Activated CD8-positive, alpha-beta memory T cell treated with anti-CD3 and anti-CD28 coated beads, Interleukin-2, amount 50 U/mL, for 48 hours (primary cell): ENCODE measurements at places on chromosomes 2 and 18.

DNA sequence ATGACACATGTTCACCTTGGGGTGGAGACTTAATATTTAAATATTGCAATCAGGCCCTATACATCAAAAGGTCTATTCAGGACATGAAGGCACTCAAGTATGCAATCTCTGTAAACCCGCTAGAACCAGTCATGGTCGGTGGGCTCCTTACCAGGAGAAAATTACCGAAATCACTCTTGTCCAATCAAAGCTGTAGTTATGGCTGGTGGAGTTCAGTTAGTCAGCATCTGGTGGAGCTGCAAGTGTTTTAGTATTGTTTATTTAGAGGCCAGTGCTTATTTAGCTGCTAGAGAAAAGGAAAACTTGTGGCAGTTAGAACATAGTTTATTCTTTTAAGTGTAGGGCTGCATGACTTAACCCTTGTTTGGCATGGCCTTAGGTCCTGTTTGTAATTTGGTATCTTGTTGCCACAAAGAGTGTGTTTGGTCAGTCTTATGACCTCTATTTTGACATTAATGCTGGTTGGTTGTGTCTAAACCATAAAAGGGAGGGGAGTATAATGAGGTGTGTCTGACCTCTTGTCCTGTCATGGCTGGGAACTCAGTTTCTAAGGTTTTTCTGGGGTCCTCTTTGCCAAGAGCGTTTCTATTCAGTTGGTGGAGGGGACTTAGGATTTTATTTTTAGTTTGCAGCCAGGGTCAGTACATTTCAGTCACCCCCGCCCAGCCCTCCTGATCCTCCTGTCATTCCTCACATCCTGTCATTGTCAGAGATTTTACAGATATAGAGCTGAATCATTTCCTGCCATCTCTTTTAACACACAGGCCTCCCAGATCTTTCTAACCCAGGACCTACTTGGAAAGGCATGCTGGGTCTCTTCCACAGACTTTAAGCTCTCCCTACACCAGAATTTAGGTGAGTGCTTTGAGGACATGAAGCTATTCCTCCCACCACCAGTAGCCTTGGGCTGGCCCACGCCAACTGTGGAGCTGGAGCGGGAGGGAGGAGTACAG is 108.1 kb downstream of the XRCC5 start:
- DNase-seq, result no peak

GRCh38 chr2:32402091-32402490 is 45.3 kb downstream of the BIRC6 start:
- no peak for DNase-seq

DNA sequence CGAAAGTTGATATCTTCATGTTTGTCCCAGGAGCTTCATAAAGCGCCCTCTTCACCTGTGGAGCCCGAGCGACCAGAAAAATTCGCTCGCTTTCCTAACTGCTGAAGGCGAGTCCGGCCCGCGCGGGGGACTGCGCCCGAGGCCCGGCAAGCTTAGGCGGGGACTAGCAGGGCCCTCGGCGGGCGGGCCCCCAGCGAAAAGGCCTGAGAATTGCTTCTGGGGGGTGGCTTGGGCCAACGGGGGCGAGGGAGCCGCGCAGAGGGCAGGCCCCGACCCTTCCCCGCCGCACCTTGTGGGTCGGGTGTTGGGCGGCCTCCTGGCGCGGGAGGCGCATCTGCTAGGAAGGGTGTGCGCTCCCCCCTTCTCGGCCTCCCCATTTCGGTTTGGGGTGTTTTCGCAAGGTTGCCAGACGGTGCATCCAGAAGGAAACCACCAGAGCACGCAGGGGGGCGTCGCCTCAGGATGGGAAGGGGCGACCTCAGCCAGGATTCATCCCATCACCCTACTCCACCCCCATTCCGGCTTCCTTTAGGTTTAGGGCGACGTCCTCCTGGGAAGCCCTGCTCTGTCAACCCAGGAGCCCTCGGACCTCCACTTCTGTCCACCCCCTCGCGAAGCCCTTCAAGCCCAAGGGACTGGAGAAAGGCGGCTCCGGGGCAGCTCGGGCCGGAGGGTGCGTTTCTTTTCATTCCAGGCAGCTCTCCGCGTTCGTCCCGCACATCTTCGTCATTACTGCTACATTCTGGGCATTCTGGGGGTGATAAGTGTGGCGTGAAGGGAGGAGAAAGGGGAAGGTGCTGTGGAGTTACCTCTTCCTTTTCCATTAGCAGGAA is 9.1 kb downstream of the SP9 start:
- DNase-seq, result peak; percentile 62

DNA sequence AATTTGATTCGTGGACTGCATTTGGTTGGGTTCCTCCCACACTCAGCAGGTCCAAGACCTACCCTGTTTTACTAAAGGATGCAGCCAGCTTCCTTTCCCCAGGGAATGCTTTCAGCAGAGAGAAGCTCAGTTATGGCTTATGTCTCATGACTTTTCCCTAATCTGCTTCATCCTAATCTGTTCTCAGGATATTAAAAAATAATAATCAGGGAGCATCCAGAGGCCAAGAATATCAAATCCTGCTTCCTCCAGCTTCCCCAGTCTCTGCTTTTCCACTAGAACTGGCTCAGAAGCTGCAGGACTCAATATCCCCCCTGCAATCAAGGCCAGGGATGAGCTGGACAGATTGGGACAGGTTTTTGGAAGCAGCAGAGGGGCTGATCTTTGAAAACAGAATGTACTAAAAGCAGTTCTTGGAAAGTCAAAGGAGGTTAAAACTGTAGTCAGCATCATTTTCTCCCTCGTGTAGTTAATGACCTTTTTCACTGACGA is 326.9 kb upstream of the TNP1 start:
- no peak for DNase-seq

- DNase-seq, result no peak
These were observed 68.8 kb downstream of the WDSUB1 start for GRCh38 chr2:159217676-159218075.
